ENCODE measurements at places on chromosomes 4 and X. TPM values are rescaled to one million over a fixed set of nuclear protein-coding genes. Genes with fewer than 3 reads are reported as not detected.

KLHL34 gene
- total RNA-seq = not detected

RWDD4 gene
- 17.4 TPM for total RNA-seq

PPA2 gene
- total RNA-seq = 81.0 TPM

PAGE3 gene
- not detected for total RNA-seq

GSX2 gene
- not detected for total RNA-seq

CASP6 gene
- 28.0 TPM for total RNA-seq

EMD gene
- total RNA-seq = 54.3 TPM

PARM1 gene
- 0.73 TPM for total RNA-seq

ZNF157 gene
- 1.4 TPM for total RNA-seq

TIGD4 gene
- total RNA-seq = 3.9 TPM

WDR19 gene
- total RNA-seq = 51.6 TPM

ZNF81 gene
- 10.1 TPM for total RNA-seq

CWH43 gene
- total RNA-seq = not detected

GABRG1 gene
- not detected for total RNA-seq

- peaks cover 34% of the 10 kb centered on the region for H3K4me1 ChIP-seq
- H3K4me3 ChIP-seq = no peak overlapping the region
- no peak overlapping the region for H3K27ac ChIP-seq
- H3K36me3 ChIP-seq = no peaks in the 10 kb centered on the region
- peaks cover 31% of the 10 kb centered on the region for H3K27me3 ChIP-seq
Observed at GRCh38 chr4:152678841-152679240, 956 bp downstream of the TMEM154 start.

- no peak overlapping the region for H3K27ac ChIP-seq
- H3K36me3 ChIP-seq = no peaks in the 10 kb centered on the region
- no peak overlapping the region for H3K4me3 ChIP-seq
- no peak for DNase-seq
- H3K27me3 ChIP-seq = no peaks in the 10 kb centered on the region
Observed at GRCh38 chrX:72716766-72717165, 2.7 kb upstream of the PHKA1 start.

GRCh38 chrX:40818236-40818635 is 82.9 kb upstream of the MED14 start:
- no peak overlapping the region for H3K27ac ChIP-seq
- no peak for DNase-seq
- H3K4me3 ChIP-seq = no peak overlapping the region
- no peaks in the 10 kb centered on the region for H3K27me3 ChIP-seq
- no peaks in the 10 kb centered on the region for H3K4me1 ChIP-seq

GRCh38 chr4:32624943-32625603 is 1904.9 kb downstream of the PCDH7 start:
- H3K27me3 ChIP-seq = no peaks in the 10 kb centered on the region
- DNase-seq = no peak
- H3K4me1 ChIP-seq = peaks cover 5% of the 10 kb centered on the region

- H3K27ac ChIP-seq = no peak overlapping the region
- no peak overlapping the region for H3K4me3 ChIP-seq
- H3K27me3 ChIP-seq = no peaks in the 10 kb centered on the region
Observed at GRCh38 chrX:67613366-67613765, 69.5 kb downstream of the AR start.

GRCh38 chrX:111505783-111506182 is 5.7 kb upstream of the SERTM2 start:
- no peaks in the 10 kb centered on the region for H3K4me1 ChIP-seq
- H3K27ac ChIP-seq = no peak overlapping the region
- no peak overlapping the region for H3K4me3 ChIP-seq
- no peak for DNase-seq
- no peaks in the 10 kb centered on the region for H3K27me3 ChIP-seq
- no peaks in the 10 kb centered on the region for H3K36me3 ChIP-seq

DNA sequence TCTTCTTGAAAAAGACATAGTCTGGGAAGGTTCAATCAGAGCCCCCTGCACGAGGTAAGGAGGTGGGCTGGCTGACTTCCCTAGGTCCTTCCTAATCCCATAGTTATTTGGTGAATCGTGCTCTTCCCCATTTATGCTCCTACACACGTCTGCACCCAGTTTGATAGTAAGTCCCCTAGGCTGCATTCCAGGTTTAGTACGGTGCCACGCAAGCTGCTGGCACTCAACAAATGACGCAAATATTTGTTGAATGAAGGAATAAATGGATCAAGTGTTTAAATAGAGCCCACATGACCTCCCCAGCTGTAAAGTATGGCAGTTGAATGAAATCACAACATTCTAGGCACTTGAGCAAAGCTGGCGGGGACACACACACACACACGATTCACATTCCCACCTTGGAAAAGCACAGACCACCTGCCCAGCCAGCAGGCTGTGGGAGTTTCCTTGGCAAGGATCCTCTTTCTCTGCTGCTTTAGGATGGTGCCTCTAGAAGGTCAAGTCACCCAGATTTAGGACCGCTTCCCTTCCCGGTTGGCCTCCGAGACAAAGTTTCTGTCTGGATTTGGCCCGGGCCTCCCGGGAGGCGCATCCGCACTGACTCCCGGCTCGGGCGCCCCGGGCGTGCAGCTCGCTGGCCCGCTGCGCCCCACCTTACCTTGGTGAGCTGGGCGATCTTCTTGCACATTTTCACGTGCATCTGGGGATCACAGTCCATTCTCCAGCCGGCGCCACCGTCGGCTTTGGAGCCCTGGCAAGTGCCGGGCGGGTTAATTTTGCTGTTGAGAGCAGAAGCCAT is 721 bp downstream of the FAM184B start:
- peak; percentile 6 for DNase-seq
- H3K4me1 ChIP-seq = peaks cover 9% of the 10 kb centered on the region
- H3K27me3 ChIP-seq = peaks cover 61% of the 10 kb centered on the region
- no peak overlapping the region for H3K27ac ChIP-seq
- no peaks in the 10 kb centered on the region for H3K36me3 ChIP-seq

DNA sequence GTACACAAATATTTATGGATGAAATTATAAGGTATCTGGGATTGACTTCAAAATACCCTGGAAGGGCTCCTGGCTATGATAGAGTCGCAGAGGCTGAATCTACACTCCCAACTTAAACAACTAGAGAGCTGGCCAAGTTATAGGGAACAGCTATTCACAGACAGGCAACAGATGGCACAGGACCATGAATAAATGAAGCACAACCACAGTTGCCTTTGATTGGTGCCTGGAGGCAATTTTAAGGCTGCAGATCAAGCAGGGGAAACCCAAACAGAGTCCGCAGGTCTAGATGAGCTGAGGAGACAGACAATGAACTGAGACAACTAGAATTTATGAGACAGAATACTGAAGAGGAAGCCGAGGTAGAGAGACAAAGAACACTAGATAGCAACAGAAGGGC is 155.9 kb downstream of the EVC2 start:
- H3K36me3 ChIP-seq = peaks cover 31% of the 10 kb centered on the region
- H3K4me3 ChIP-seq = no peak overlapping the region
- DNase-seq = no peak

DNA sequence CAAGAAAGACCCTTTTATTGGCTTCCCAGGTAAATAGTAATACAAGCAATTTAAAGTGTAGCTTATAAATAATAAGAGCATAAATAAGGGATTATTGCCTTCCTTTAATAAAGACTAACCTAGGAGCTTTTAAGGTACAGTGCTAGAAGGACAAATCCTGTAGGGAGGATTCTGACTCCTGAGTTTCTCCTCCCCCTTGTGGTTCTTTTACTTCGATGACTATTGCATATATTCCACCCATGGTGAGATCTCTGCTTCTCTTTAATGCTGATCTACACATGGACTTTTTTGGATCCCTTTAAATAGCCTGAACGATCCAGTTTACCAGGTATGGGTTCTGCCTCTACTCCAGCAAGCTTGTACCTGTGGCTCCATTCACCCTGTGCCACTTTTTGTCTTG is 2.5 kb downstream of the GALNT7 start:
- H3K27me3 ChIP-seq = no peaks in the 10 kb centered on the region
- H3K4me3 ChIP-seq = peak overlapping the region; percentile 88
- no peaks in the 10 kb centered on the region for H3K36me3 ChIP-seq
- H3K27ac ChIP-seq = no peak overlapping the region
- DNase-seq = no peak

DNA sequence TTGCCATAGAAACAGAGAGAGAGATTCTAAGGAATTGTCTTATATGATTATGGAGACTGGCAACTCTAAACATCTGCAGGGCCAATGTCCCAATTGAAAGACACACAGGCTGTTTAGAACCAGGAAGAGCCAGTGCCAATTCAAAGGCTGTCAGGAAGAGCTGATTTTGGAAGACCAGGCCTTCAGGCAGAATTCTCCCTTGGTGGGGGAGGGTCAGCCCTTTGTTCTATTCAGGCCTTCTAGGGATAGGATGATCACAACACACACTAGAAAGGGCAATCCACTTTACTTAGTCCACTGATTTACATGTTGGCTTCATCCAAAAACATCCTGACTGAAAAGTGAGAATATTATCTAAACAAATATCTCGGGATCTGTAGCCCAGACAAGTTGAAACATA is 15.2 kb downstream of the C4orf46 start:
- H3K36me3 ChIP-seq = no peaks in the 10 kb centered on the region
- no peak overlapping the region for H3K4me3 ChIP-seq
- H3K27me3 ChIP-seq = no peaks in the 10 kb centered on the region
- DNase-seq = peak; percentile 12
- no peak overlapping the region for H3K27ac ChIP-seq

GRCh38 chr4:14294611-14295010 is 667.1 kb upstream of the BOD1L1 start:
- no peak overlapping the region for H3K27ac ChIP-seq
- H3K27me3 ChIP-seq = peaks cover 2% of the 10 kb centered on the region
- no peaks in the 10 kb centered on the region for H3K36me3 ChIP-seq
- DNase-seq = no peak

DNA sequence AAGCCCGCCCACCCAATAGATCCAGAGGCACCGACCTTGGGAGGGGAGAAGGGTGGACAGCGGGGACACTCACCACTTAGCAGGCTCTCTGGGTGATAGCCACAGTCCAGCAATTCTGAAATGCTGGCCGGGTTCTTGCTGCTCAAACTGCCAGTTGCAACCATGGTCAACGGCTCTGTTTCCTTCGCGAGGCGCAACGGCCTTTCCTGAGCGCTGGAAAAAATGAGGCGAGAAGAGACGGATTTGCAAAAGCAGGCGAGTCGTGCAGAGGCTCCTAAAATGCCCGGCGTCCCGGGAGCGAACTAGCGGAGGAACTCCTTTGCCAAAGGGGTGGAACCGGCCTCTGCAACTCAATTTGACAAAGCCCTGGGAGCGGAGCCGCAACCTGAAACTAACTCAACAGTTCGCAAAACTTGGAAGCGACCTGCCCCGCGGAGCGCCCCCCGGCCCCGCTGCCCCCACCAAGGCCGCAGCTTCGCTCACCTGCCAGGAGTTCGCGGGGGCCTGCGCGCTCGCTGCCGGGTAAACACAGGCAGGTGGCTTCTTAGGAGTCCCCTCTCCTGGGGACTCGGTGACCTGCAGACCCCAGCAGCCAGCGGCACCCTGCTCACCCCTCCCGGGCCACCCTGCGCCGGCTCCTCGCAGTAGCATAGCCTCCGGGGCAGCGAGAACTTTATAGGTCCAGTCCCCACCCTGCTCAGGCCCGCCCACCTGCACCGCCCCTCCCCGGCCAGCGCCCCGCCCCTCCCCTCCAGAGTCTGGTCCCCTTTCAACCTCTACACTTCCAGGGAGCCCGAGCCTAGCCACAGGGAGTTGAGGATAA is at the start of gene DDIT4L:
DDIT4L (minus strand) TSS at position 649 of the 823 bp plus-strand sequence; CDS start at position 164, 485 bp downstream.
- DNase-seq = peak; percentile 8
- H3K4me3 ChIP-seq = peak within 1 kb of the TSS; percentile 90

DNA sequence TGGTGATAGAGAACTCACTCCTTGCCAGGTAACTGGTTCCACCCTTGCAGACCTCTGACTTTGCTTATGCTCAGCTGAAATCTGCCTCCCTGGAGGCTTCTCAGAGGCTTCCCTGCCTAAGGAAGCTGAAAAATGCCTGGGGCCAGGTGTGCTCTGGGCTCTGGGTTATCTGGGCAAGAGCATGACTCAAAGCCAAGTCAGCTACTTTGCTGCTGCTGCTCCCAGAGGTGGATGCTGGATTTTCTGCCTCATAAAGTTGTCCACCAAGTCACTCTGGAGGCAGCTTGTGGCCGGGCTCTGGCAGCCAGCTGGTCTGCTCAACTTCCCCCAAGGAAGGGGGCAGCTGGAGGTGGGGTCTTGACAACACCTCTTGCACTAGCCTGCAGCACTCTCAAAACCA is 132.7 kb downstream of the PJA1 start:
- no peak overlapping the region for H3K27ac ChIP-seq
- DNase-seq = no peak
- no peak overlapping the region for H3K4me3 ChIP-seq
- no peaks in the 10 kb centered on the region for H3K27me3 ChIP-seq

DNA sequence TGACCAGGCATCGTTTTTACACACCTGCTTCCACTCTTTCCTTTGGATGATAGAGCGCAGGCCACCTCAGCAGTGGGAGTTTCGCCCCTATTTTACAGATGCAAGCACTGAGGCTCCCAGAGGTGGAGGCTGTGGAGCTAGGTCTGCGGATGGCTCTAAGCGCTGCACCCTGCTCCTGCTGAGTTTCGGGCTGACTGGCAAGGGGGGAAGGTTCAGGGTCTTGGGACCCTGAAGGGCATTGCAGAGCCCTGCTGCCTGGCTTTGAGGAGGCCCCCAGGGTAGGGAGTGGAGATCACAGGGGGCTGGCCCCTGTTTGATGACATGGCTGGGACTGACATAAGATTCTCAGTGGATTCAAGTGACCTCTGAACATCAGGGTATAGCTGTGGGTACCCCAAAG is 62.8 kb upstream of the NKX1-1 start:
- H3K4me3 ChIP-seq = no peak overlapping the region
- peaks cover 14% of the 10 kb centered on the region for H3K4me1 ChIP-seq
- no peaks in the 10 kb centered on the region for H3K27me3 ChIP-seq
- peaks cover 12% of the 10 kb centered on the region for H3K36me3 ChIP-seq

DNA sequence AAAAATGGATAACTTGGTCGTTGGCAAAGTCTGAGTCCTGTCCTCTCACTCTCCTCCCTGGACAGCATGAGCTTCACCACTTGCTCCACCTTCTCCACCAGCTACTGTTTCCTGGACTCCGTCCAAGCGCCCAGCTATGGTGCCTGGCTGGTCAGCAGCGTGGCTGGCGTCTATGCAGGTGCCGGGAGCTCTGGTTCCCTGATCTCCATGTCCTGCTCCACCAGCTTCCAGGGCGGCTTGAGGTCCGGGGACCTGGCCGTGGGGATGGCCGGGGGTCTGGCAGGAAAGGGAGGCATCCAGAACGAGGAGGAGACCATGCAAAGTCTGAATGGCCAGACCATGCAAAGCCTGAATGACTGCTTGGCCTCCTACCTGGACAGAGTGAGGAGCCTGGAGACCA is 100.8 kb downstream of the NCAPG start:
- no peak overlapping the region for H3K27ac ChIP-seq
- peaks cover 44% of the 10 kb centered on the region for H3K36me3 ChIP-seq
- H3K4me1 ChIP-seq = no peaks in the 10 kb centered on the region
- H3K4me3 ChIP-seq = no peak overlapping the region

GRCh38 chr4:89254847-89255246 is 52.8 kb downstream of the GPRIN3 start:
- H3K27me3 ChIP-seq = no peaks in the 10 kb centered on the region
- H3K4me3 ChIP-seq = no peak overlapping the region
- no peak overlapping the region for H3K27ac ChIP-seq
- H3K36me3 ChIP-seq = no peaks in the 10 kb centered on the region

GRCh38 chr4:167424341-167425256 is 190.3 kb upstream of the SPOCK3 start:
- no peaks in the 10 kb centered on the region for H3K27me3 ChIP-seq
- no peak overlapping the region for H3K27ac ChIP-seq
- H3K36me3 ChIP-seq = no peaks in the 10 kb centered on the region
